Frontal cortex (tissue), 4 donors: ENCODE measurements at places on chromosomes 1 and 21. TPM values are rescaled to one million over a fixed set of nuclear protein-coding genes. Genes with fewer than 3 reads are reported as not detected.

Gene NEGR1
- 78.7 TPM for total RNA-seq

Gene ILDR2
- total RNA-seq: 22.8 TPM

Gene ZMYM1
- 32.6 TPM for total RNA-seq

Gene BRDT
- not detected for total RNA-seq

Gene CR2
- total RNA-seq: not detected

Gene AVPR1B
- total RNA-seq: not detected

Gene LIPI
- not detected for total RNA-seq

Gene PRXL2B
- total RNA-seq: 12.6 TPM

Gene OR2G6
- total RNA-seq: not detected

Gene IL19
- total RNA-seq: not detected

Gene OR2AK2
- 0.41 TPM for total RNA-seq

Gene MAP1LC3C
- 0.82 TPM for total RNA-seq

Gene LINGO4
- total RNA-seq: not detected

Gene XCL1
- not detected for total RNA-seq

Gene ZYG11B
- total RNA-seq: 172 TPM

Gene KMO
- 0.82 TPM for total RNA-seq

Gene LCE1F
- total RNA-seq: not detected

Gene KRTAP13-1
- total RNA-seq: not detected

Gene RXFP4
- not detected for total RNA-seq

Gene KRTAP19-1
- not detected for total RNA-seq

Gene NR0B2
- total RNA-seq: not detected

Gene MYOM3
- total RNA-seq: not detected

Gene COL9A2
- 6.9 TPM for total RNA-seq

Gene PLPPR4
- total RNA-seq: 168 TPM

Gene PLEKHG5
- total RNA-seq: 24.9 TPM

Gene ITLN1
- not detected for total RNA-seq

Gene SPATA1
- 1.2 TPM for total RNA-seq

Gene OBSCN
- total RNA-seq: 30.2 TPM

Gene KCNQ4
- total RNA-seq: 1.2 TPM

Gene TIE1
- 6.9 TPM for total RNA-seq

Gene FCRL5
- not detected for total RNA-seq

Gene CASQ1
- 4.9 TPM for total RNA-seq

Gene PLA2G5
- 0.41 TPM for total RNA-seq

Gene S100A5
- not detected for total RNA-seq

Gene CRB1
- total RNA-seq: 16.7 TPM

Gene ZZZ3
- 134 TPM for total RNA-seq

Gene TNFRSF14
- total RNA-seq: 2.4 TPM

Gene RLF
- total RNA-seq: 106 TPM
